T-cell (primary cell): ENCODE measurements at places on chromosomes 4 and X.

GRCh38 chrX:68499543-68500504 is 973 bp downstream of the YIPF6 start:
- DNase-seq: no peak

DNA sequence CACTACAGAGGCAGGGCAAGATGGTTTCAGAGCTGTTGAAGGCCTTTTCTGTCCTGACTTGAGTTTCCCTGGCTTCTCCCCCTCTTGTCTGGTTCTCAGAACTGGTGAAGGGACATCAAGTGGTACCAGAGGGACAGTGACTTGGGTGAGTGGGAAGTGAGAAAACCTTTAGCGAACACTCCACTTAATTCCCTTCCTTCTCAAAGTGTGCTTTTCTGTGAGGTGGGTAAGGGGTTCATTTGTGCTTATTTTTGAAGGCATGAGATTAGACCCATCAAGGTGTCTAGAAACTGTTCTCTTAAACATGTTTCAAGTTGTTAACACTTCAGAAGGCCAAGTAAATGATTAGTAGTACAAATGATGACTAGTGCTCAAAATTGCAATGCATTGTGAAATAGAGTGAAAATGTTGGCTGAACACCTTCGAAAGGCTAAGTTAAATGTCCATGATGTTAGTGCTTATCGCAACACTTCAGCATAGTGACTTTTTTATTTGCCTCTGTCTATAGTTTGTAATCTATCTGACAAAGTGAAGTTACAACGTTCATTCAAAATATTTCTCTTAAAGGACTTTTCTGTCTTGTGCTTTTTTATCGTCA is 2.8 kb downstream of the AREG start:
- no peak for DNase-seq

- DNase-seq: no peak
Observed at GRCh38 chr4:145216535-145216934, 36.1 kb upstream of the OTUD4 start.

DNA sequence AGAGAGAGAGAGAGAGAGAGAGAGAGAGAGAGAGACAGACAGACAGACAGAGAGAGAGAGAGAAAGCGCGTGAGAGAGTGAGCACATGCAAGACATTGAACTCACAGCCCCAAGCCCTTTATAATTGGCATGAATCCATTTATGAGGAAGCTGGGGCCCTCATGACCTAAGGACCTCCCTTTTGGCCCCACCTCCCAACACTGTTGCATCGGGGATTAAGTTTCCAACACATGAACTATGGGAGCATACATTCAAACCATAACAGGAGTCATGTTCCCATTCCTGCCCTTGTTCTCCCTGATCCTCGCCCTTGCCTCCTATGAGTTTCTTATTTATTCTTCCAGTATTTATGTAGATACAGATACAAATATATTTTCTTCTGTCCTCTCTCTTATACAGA is 269.8 kb upstream of the ARX start:
- DNase-seq: no peak

DNA sequence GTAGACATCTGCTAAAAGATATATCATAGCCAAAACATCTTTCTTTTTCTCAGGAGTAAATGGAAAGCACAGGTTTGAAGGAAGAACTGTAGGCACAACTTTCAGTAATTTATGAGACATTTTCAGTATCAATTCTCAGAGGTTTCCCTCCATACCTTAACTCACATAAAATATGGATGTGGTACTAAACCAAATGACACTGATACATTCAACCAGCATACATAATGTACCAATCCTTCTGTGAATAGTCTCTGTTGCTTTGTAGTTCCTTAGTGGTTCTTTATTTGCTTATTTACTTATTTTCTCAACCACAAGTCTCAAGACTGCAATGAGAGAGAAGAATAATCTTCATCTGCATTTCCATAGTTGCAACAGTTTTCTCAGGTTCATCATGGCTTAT is 96.1 kb downstream of the ARHGAP24 start:
- DNase-seq: no peak

GRCh38 chr4:36399762-36400353 is 118.4 kb downstream of the DTHD1 start:
- peak; percentile 23 for DNase-seq

- no peak for DNase-seq
Observed at GRCh38 chr4:10047967-10048366, 26.7 kb upstream of the SLC2A9 start.

DNA sequence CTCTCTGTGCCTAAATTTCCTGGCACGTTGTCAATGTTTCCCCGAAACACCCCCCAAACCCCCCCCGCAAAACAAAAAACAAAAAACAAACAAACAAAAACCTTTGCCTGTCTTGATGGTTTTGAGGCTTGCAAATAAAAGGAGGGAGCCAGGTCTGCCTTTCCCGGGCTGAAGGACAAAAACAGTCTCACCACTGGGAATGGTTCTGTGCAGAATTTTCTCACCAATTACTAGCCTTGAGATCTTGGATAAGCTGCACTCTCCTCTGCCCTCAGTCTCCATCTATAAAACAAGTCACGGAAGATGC is 15.5 kb downstream of the NKX3-2 start:
- DNase-seq: no peak

DNA sequence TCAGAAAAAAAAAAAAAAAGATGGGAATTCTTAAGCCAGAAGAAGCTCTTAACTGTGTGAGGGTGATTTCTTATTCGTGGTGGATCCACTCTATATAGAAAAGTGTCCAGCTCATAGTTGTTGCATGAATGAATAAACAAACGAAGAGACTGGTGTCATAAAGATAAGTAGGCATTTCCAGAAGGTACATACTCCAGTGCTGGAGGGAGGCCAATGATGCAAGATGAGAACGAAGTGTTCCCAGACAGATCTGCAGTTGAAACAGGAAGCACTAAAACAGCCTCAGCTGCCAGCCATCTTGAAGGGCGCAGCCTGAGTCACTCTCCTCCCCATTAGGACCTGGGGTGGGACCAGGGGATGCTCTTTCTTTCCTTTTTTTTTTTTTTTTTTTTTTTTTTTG is 47.4 kb upstream of the HOPX start:
- no peak for DNase-seq

- no peak for DNase-seq
Observed at GRCh38 chr4:122879001-122879400, 43.4 kb downstream of the NUDT6 start.

DNA sequence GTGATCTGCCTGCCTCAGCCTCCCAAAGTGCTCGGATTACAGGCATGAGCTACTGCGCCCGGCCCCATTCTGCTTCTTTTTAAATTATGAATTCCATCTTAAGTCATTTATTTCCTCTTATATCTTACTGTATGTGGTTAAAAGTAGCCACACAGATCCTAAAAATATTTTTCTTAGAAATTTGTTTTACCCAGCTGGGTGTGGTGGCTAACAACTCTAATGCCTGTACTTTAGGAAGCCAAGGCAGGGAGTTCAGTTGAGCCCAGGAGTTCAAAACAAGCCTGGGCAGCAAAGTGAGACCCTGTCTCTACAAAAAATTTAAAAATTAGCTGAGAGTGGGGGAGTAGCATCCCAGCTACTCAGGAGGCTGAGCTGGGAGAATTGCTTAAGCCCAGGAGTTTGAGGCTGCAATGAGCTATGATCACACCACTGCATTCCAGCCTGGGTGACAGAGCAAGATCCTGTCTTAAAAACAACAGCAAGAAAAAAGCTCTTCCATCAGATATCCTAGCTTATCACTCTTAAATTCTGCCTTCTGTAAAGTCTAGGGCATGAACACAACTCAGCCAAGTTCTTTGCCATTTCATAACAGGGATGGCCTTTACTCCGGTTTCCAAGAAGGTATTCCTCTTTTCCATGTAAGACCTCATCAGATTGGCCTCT is 15.1 kb upstream of the AFF1 start:
- DNase-seq: no peak

GRCh38 chrX:31179203-31179602 is 107.4 kb upstream of the FTHL17 start:
- no peak for DNase-seq

GRCh38 chr4:16900325-16900724 is 1.9 kb upstream of the LDB2 start:
- no peak for DNase-seq

DNA sequence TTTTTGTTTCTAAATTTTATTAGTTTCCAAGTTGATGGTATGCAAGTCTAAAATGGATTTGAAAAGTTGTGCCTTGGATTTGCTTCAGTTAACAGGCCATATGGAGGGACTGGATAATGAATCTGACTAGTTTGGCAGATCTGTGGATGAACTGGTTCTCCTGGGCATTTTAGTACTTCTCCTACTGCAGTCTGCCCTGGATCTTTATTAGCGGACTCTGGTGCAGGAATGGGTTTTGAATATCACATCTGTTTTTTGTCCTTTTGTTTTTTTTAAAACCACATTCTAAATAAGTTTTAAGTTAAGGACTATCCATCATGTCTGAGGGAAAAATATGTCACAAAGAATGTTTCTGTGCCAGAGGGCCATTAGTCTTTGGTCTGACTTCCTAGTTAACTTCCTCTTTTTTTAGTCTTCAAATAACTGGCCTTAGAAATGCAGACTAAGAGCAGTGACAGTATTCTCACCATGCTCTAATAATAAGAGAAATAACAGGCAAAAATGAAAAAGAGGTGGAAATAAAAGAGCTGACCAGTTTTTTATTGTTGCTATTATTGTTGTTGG is 13.9 kb upstream of the DCK start:
- no peak for DNase-seq

DNA sequence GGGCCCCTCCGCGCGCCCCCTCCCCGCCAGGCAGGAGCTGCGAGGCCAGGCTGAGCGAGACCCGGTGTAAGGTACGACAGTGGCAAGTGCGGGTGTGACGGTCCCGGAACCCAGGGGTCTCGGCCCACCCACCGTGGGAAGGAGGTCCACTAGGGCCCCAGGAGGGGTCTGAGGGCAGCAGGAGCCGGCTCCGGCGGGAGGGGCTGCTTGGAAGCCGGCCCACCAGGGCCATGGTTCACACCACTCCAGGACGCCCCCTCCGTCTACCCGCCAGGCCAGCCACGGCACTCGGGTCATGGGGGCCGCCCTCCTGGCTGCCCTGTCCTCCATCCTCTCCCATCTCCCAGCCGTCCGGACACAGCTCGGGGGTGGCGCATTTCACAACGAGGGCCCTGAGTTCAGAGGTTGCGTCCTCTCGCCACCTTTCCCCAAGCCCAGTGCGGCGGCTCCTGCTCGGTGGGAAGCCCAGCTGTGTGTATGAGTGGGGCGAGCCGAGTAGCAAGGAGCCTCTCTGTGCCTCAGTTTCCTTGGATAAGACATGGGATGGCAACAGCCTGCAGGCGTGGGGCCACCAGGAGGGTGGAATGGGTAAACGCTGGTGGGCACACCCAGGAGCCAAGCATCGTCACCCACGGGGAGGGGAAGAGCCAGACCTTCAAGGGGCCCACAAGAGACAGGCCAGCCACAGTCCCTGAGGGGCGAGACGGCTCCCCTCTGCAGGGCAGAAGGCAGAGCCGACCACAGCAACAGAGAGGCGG is 81.3 kb downstream of the FAM53A start:
- no peak for DNase-seq

DNA sequence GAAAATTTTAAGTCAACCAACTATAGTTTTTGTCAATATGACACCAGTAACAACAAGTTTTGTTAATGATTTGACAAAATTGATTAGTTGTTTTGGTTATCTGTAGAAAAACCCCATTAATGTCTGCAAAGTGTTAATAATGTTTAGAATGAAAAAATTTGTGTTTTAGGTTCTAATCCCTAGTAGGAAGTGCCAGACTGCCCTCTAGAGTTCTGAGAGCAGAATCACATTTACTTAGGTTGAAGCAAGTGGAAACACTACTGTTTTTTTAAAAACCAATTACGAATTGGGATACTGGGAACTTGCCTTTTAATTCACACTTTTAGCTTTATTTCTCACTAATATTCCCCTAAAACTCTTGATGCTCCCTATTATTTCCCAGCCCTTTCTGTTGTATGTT is 101.1 kb upstream of the CYLC1 start:
- DNase-seq: no peak

DNA sequence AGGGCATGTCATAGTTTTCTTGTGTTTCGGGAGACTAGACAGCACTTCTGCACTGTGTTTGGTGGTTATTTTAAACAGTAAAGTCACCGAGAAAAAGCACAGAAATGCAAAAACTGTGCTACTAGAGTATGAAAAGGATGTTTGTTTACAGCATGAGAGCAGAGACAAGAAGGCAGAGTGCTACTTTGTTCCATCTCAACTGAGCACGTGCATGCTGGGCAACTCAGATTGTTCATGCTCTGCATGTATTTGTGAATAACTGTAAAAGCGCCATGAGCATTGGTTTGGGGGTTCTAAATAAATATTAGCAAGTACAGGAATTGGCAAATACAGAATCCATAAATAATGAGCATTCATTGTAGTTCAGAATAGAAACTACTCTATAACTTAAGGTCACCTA is 7.4 kb downstream of the EVC start:
- DNase-seq: no peak

GRCh38 chr4:552019-552418 is 24.1 kb downstream of the TMEM271 start:
- DNase-seq: no peak

DNA sequence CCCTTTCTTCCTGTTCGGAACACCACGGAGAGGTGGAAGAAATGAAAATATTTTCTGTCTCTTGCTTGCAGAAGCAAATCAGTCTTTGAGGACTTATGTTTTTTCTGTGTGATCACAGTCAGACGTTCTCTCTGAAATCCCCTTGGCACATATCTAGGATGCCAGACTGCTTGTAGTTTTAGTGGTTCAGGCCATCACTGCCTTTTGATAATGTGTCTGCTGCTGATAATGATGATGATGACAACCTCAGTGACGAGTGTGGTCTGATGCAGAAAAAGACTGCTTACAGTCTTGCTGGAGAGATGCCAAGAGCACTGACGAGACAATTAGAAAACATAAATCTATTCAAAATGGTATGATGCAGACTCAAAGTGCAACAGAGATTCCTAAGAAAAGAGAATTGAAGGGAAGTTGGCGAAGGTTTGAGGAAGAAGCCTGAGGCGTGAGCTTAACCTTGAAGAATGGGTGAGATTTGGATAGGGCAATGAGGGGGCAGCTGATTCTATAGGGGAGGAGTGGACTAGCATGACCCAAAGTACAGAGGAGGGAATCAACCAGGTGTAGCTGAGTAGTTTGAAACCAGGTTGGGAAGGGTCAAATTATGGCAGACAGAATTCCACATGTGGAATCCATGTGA is 7.9 kb downstream of the RAB33A start:
- no peak for DNase-seq

DNA sequence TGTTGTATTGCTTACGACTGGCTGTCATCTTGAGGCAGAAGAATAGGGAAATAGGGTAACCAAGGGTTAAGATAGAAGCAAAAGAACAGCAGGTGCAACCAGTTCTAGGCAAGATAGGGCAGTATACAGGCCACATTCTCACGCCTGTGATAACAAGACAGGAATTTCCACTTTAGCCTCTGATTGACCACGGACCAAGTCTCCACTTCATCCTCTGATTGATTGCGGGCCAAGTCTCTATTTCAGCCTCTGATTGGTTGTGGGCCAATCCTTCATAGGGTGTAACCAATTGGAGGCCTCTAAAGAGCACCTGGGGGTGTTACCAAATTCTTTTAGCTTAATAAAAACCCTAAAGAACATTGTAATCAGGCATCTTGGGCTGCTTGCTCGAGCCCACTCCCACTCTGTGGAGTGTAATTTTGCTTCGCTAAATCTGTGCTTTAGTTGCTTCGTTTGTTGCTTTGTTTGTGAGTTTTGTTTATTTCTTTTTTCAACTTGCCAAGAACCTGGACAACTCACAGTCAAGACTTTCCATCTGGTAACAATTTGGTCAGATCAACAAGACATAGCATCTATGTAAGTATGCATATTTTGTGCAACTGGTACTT is 8.7 kb upstream of the TBC1D9 start:
- no peak for DNase-seq
